Hematopoietic multipotent progenitor cell treated with erythropoietin and hydrocortisone succinate and interleukin-3 and kit ligand, for 15 days (in vitro differentiated cells): ENCODE measurements at places on chromosomes 1 and 21.

- DNase-seq = no peak
Observed at GRCh38 chr21:43731476-43731875, 12.5 kb downstream of the PDXK start.

- peak; percentile 67 for DNase-seq
Observed at GRCh38 chr21:26170471-26171257, at the start of gene APP. APP (minus strand) TSS chr21:26170770; CDS start chr21:26170620, 150 bp downstream.

GRCh38 chr1:76402128-76402527 lies 327.6 kb downstream of the ST6GALNAC3 start:
- no peak for DNase-seq

DNA sequence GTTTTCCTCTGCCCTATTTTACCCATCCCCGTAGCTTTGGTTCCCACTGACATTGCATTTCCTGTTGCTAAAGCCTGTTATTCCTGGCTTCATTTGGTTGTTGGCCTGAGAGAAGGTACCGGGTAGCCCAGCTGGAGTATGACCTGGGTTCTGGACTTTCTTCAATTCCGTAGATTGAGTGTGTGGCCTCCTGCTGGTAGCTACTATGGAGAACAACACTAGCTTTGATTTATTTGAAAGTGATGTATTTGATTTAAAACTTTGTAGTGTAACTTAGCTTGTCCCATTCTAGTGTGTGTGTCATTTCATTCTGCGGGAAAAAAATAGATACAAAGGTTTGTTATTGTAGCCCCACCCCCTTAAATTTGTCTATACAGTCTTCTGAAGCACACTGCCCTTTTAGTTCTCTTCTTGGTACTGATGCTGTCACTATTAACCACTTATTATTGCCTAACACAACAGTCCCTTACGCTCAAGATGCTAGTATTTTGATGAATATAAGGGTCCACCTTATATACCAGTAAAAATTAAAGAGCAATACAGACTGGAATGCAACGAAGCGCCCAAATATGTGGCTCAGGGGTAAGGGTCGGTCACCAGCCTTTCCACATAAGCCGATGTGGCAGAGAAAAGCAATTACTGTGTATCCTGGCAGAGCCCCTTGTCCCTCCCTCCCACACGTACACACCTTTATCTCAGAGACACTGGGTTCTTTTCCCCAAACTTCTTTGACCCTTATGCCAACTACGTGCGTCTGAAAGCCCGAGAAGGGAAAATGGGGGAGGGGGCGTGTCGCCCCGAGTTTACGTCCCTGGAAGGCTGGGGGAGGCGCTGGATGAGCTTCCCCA lies 643 bp upstream of the MOV10 start:
- DNase-seq = peak; percentile 27

DNA sequence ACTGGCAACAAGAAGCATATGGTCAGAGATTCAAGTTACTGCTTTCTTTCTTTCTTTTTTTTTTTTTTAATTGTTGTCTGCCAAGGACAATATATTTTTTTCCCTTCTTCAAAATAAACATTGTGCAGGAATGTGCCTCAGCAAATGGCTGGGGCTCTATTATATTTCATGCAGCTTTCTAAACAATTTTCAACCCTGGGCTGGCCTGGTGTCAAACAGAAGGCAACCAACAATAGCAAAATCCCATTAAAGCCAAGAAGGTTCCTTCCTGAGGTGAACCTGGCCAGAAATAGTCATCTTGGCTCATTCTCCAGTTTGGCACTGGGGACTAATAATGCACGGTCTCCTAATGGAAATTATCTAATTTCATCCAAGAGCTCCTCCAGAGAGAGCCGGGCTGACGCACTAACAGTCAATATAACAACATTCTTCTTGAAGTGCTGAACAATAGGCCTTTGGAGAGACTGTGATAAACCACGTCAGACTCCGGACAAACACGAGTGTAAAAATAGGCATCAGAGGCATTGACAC lies 35.7 kb upstream of the HLX start:
- no peak for DNase-seq

DNA sequence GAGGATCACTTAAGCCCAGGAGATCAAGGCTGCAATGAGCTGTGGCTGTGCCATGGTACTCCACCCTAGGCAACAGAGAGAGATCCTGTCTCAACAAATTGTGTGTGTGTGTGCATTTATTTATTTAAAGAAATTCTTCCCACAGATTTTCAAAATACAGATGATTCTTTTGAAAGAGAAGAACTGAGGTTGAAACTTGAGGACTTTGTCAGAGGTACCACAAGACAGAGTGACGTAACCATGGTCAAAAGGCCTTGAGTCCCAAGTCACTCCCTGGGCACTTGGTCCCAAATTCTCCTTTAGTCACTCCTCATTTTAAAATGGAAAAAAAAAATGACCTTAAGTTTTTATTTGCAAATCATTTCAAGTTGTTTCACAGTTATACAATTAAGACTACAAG lies 57.4 kb downstream of the TIAM1 start:
- DNase-seq = no peak

DNA sequence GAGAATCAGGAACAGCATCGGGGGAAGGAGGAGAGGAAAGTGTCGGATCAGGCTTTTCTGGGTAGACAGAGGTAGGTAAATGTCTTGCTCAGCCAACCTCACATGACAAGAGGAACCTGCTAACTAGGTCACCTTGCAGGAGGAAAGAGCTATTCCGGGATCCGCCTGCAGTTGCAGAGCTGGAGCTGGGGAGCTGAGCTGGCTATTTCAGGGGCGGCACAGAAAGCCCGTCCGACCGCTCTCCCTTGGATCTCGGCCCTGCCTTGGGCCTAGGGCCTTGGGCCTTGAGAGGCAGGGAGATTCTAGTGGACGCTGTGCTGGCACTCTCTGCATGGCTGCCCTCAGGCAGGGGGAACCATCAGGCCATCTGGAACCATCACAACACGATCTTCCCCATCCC lies 56.5 kb upstream of the CTPS1 start:
- no peak for DNase-seq

GRCh38 chr1:8023995-8024313 lies 2.2 kb downstream of the ERRFI1 start:
- no peak for DNase-seq

DNA sequence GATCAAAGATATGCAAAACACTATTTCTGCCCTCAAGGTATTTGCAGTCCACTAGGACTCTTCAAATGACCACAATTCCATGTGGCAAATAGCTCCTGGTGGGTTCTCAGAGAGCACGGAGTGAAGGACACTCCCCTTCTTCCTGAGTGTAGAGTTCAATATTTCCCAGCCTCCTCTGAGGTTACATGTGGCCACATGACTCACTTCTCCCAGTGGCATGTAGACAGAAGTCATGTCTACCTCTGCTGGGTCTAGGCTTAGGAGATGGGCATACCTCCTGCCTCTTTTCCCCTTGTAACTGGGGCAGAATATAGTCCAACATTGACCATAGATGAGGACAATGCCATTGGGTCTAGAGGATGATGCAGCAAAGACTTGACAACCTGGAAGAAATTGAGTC lies 191.4 kb downstream of the MIS18A start:
- DNase-seq = no peak

DNA sequence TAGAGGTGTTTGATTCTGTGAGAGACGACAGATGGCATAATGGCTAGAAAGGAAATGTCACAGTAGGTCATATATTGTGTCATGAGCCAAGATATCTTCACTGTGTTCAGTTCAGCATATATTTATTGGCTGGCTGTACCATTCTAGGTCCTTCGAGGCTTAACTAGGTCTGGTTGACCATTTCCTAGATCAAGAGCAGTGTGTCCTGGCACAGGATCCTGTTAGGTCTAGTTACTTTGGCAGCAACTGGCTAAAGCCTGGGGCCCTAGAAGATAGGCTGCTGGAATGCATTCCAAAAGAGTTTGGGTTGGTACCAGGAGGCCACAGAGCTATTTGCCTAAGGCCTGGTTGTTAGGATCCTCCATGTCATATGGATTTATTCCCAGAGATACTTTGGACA lies 20.9 kb downstream of the ZBTB40 start:
- DNase-seq = no peak

- DNase-seq = no peak
Observed at GRCh38 chr1:36950604-36951291, 83.6 kb downstream of the GRIK3 start.

- no peak for DNase-seq
Observed at GRCh38 chr1:76862447-76862846, 4.8 kb upstream of the ST6GALNAC5 start.

- DNase-seq = no peak
Observed at GRCh38 chr1:55418208-55419000, 203.2 kb upstream of the USP24 start.

DNA sequence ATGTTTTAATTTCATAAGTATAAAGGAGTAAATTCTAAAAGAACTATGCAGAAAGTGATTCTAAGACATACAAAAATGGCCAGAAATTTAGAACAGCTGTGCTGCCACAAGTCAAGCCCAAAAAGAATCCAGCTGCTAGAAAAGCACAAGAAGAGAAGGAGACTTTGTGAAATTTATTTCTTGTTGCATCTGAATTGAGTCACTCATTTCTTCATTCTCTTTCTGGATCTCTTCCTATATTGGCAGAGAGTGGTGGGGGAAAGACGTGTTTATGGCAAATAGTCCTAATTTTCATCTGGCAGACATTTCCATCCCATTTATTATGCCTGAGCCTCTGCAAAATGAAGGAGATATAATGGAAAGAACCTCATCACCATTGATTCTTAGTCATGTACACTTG lies 139.6 kb upstream of the CTTNBP2NL start:
- no peak for DNase-seq

GRCh38 chr21:16070207-16070651 lies 340.4 kb downstream of the USP25 start:
- no peak for DNase-seq

DNA sequence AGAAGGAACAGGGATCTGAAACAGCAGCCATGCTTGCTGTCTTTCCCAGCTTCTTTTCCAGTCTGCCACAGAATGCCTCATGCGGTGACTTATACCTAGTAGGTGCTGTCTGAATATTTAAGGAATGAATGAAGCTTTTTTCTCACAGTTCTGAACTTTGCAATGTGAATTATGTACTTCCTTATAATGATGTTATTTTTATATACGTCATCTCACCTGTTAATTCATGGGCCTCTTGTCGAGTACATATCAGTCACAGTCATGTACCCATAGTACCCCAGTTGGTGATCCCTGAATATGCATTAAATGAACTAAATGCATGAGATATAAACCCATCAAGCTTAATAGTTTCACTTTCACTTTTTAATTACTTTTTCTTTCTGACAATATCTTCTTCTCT lies 132.7 kb downstream of the NTNG1 start:
- DNase-seq = no peak

DNA sequence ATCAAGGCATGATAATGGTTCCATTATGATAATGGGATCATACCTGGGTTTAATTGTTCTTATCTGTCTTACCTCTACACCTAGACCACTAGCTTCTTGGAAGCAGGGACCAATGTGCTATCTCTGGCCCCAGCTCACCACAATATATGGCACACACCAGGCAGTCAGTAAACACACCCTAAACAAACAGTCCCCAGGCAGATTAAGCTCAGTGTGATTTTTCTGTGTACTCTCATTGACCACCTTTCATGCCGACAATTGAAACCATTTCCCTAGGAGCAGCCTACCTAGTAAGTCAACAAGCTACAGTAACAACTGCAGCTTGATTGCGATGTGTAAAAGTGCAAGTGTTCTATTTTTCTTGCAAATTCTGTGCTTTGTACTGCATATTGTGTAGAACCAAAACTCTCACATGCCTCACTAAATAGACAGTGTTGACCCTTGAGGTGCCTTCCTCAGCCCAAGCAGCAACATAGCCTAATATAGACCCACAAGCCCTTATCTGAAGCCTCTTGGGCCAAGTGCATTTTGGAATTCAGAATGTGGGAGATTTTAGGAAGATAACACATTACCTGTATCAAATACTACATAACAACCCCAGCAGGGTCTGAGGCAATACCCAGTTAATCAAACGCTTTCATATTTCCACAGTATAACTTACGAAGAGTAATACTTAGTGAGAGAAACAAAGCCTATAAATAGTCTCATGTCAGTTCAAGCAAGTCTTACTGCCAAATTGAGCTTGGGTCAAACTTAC lies 32.0 kb downstream of the INPP5B start:
- DNase-seq = no peak

- no peak for DNase-seq
Observed at GRCh38 chr1:204213668-204214662, at the start of gene GOLT1A. GOLT1A (minus strand) TSS chr1:204213988; CDS start chr1:204213906, 82 bp downstream.

DNA sequence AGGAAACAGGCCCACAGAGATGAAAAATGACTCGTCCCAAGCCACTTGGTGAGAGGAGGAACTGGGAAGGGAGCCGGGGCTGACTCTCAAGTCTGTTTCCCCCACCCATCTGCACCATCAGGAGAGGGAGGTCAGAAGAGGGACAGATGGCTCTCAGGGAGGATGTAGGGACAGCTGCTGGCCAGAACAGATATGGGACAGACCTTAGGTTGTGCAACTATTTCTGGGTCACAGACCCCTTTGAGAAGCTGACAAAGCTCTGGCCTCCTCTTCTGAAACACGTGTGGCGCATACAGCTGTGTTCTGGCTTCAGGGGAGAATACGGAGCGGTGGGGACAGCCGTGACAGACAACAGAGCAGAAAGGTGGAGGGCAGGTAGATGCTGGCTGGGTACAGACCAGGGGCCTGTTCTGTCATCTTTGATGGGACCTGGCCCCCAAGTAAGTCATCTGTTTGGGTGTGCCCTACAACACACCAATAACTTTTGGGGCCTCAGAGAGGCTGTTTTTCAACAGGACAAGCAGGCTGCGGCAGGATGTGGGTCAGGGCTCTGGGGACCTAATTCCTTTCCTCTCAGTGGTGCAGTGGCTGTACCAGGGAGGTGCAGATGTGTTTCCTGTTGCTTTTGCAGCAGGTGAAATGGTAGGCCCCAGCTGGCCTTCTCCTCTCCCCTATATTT lies 7.3 kb downstream of the SH3BGRL3 start:
- peak; percentile 42 for DNase-seq

GRCh38 chr1:184820956-184821355 lies 66.3 kb upstream of the EDEM3 start:
- DNase-seq = no peak

DNA sequence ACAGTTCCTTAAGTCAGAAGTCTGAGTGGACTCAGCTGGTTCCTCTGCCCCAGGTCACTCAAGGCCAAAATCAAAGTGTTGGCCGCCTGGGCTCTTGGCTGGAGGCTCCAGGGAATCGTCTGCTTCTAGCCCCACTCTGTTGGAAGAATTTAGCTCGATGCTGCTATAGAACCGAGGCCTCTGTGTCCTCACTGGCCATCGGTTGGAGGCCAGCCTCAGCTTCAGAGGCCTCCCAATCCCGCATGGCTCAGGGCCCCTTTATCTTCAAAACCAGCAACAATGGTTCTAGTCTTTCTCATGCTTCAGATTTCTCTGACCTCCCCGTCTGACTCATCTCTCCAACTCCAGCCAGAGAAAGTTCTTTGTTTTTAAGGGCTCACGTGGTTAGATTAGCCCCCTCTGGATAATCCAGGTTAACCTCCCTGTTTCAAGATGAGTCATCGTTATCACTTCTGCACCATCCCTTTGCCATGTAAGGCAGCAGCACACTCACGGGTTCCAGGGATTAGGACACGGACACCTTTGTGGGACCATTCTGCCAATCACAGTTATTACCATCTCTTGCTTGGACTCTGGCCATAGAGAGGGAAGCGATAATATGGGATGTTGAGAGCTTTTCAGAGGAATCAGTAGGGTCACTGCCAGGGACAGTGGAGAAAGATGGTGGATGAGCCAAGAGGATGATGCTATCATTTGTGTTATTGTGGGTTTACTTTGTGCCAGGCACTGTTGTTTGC lies 13.6 kb downstream of the FHAD1 start:
- DNase-seq = no peak
